Mammary epithelial cell (primary cell): ENCODE measurements at places on chromosomes 12 and 14. TPM values are rescaled to one million over a fixed set of nuclear protein-coding genes. Genes with fewer than 3 reads are reported as not detected.

ADAM21 gene
- 0.32 and 0.68 TPM in 2 replicates for total RNA-seq

LBHD2 gene
- not detected in 2 replicates for total RNA-seq

SLC10A1 gene
- total RNA-seq: not detected

GRCh38 chr14:62234849-62235248 is 472.6 kb downstream of the SNAPC1 start:
- no peak for DNase-seq

DNA sequence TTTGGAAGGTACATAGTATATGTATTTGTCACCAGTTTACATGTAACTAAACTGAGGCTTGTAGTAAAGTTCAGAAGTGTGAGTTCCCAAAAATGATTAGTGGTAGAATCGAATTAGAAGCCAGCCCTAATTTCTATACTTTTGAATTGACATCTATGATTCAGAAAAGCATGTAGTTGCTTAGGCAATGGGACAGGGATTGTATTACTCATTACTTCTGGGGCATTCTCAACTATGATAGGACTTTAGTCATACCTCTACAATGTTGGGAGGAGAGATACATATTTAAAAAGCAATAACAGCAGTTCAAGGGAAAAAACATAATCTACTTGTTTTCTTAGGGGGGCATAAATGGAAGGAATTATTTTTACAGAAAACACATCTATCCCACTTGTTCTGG is 277.9 kb upstream of the E2F7 start:
- peak; percentile 63 for DNase-seq

SNRPF gene
- 32.3 and 33.7 TPM in 2 replicates for total RNA-seq

- DNase-seq: no peak
These were observed 1.3 kb downstream of the MDGA2 start for GRCh38 chr14:47674148-47674542.

BMAL2 gene
- 8.8 TPM for total RNA-seq

DNA sequence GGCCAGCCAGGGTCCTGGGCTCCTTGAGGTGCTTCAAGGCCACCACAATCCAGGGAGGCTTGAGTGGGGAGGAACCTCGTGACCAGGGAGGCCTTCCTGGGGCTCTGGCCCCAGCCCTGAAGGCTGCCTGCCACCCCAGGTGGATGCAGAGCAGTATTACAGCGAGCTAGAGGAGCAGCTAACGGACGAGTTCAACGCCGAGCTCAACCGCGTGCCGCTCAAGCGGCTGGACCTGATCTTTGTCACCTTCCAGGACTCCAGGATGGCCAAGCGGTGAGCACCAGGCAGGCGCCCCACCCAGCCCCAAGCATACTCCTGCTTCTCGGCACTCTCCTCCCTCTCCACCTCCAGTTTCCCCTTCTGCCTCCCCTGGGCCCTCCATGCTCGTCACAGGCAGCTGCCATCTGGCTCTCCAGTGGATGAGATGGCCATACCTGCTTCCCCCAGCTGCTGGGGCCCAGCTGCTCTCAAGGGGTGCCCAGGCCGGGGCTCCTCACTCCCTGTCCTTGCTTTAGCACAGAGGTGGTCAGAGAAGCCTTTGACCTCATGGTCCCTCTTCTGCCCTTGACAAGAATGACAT is 30.6 kb downstream of the NGB start:
- DNase-seq: no peak
